ENCODE measurements at places on chromosomes 1 and 21.
A peak's percentile ranks its signal among the peaks of the same experiment; 100 is the strongest.

GRCh38 chr1:219121679-219122078 lies 52.0 kb upstream of the LYPLAL1 start:
- DNase-seq, result no peak

GRCh38 chr1:15001317-15001915 lies 152.1 kb upstream of the TMEM51 start:
- no peak for DNase-seq

GRCh38 chr21:14589855-14590563 lies 43.9 kb upstream of the SAMSN1 start:
- no peak for DNase-seq

DNA sequence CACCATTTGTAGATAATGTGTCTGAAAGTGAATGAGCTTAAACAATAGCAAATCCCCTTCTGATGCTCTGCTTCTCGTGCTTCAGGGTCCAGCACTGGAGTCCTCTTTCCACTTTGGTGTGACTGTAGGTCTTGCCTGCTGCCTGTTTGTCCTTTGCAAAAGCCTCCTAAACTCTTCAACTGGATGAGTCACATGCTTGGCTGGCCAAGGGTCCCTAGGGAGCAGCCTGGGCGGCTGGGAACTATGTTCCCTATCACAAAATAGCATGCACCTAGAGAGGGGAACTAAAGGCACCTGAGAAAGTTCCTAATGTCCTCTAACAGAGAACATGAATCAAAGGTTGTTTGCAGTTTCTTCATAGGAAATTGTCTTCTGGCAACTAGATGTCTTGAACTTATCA lies 607.2 kb upstream of the PLXNA2 start:
- DNase-seq, result no peak

DNA sequence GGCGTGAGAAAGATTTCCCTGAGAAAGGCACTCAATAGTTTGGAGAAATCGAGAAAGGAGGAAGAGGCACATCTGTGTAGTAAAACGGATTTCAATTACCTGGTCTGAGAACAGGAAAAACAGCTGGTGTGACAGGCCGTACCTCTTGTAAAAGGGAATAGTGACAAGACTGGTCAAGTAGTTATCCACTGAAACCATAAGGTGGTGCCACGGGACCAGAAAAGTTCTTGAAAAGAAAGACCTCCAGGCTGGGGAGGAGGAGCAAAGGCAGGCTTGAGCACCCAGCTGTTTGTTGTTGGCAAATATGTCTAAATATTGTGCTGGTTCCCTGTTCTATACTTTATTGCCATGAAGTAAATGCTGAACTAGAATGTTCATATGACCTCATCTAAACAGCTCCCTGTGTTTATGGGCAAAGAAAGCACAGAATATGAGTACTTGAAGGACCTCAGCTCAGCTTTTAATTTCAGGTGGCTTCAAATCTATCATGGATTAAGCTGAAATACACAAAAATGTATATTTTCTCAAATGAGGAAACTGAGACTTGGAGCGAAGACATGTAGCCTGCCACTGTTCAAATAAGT lies 4.0 kb downstream of the HAO2 start:
- DNase-seq, result no peak

DNA sequence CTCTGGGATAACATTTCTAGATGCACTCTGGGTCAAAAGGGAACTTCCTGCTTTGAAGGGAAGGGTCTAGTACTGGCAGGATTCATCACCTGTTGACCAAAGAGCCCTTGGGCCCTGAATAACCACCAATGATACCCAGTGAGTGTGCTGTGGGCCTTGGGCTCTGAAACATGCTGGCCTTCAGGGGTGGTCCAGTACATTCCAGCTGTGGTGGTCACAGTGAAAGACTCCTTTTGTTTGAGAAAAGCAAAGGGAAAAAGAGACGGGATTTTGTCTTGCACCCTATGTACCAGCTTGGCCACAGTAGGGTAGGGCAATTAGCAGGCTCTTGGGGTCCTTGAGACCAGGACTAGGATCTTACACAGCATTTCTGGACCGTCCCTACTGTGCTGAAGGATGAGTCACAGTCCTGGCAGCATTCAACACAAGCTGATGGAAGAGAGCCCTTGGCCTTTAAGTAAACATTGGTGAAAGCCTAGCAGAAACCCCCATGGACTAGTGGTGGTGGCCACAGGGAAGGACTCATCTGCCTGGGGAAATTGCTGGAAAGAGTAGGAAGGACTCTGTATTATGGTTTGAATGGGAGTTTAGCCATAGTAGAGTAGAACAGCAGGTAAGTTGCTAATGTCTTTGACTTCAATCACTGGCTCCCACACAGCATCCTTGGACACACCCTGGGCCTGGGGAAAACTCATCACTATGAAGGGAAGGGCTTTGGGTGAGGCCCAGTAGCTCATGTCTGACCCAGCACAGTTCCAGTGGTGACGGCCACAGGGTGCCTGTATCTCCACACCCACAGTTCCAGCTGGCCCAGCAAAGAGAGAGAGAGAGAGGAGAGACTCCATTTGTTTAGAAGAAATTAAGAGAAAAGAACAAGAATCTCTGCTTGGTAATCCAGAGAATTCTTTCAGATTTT lies 87.5 kb downstream of the COL24A1 start:
- DNase-seq, result no peak

GRCh38 chr1:31043631-31044030 lies 21.9 kb downstream of the PUM1 start:
- no peak for DNase-seq

DNA sequence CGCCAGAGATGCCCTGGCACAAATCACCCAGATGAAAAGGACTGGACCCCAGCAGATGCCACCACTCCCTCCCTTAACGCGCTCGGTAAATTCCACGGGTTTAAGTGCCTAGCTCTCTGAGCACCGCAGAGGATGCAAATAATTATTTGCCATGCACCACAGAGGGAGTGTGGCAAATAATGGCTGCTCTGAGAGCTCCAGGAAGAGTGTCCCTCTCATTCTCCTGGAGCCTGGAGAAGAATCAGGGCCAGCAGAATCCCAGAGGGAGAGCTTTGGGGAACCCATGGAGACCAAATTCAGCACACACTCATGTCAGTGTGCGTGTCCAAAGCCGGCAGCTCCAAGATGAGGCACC lies 667 bp downstream of the HHIPL2 start:
- no peak for DNase-seq

DNA sequence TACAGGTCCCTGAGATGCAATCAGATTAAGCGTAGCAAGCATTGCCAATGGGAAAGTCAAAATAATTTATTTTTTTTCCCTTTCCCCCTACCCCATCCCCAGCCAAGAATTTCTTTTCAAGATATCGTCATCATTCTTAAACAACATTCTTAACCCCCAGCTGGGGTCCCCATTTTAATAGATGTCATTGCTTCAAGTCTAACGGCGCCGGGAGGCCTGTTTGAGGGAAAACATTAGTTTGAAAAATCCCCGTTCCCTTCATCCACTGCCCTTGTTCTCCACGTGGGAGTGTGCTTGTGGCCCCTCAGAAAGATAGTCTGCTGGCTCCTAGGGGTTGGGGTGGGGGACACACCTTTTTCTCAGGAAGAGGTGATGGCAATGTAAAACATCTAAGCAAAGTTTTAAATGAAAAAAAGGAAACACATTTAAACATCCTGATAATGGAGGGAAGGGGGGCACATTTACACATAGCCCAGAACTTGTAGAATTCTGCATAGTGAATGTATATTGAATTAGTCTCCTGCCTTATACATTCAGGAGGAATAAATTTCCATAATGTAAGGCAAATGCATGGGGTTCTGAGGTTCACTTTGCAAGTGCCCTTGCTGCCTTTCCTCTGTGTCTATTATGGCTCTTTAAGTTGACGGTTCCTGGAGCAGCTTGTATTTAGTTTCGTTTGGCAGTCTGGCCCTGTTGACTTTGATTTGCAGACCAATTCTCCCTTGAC lies 6.8 kb downstream of the TRNP1 start:
- DNase-seq, result no peak

- peak; percentile 87 for DNase-seq
Observed at GRCh38 chr1:33099290-33100118, 18.6 kb downstream of the AZIN2 start.

GRCh38 chr1:21913763-21914162 lies 23.3 kb downstream of the HSPG2 start:
- no peak for DNase-seq

DNA sequence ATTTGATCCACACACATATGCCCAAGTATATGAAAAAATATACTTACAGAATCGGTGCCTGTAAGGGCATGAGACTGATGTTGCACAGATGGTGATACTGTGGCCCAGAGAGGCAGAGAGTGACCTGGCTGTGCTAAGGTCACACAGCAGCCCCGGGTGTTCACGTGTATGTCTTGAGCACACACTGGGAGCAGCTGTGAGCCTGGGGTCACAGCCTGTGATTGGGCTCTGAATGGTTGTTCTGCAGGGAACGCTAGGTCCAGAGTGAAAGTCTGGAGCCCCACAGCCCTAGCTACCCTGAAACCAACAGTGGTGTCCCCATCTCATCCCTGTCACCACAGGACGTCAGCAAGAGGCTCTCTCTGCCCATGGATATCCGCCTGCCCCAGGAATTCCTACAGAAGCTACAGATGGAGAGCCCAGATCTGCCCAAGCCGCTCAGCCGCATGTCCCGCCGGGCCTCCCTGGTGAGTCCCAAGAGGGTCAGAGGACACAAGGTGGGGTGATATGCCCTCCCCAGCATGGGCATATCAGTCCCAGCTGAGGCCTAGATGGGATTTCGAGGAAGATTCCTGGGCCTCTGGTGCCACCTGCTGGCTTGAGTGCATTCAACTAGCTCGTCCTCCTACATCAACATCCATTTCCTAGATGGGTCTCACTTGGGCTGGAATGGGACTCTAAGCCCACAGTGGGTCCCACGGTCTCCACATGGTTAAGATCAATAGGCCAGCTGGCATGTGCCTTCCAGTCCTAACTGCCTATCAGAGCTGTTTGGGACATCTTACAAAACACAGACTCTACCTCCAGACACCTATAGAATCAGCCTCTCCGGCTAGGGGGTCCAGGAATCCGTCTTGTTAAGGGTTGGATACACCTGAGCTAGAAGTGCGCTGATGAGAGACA lies 19.7 kb downstream of the CDK18 start:
- peak; percentile 54 for DNase-seq

DNA sequence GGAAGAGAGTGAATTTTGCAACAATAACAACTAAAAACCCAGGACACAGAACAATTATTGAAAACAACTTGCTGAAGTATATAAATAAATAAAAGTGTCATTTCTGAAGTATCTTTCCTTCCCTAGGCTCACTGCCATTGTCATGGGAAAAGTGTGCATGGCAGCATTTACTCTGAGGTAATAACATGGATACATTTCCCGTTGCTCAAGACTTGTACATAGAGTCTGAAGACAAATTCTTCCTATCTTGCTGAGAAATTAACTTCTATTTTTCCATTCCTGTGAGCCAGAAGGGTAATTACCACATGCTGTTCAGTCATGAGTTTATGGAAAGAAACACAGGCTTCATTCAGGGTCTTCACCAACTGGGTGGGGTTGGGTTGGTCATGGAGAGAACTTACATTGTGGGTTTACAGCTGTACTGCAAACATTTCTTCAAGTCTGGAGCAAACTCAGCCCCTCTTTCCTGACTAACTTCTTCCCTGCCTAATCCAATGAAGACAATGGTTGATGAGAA lies 32.2 kb downstream of the ST6GALNAC3 start:
- no peak for DNase-seq

- no peak for DNase-seq
Observed at GRCh38 chr1:10799726-10800125, 3.3 kb upstream of the CASZ1 start.

- no peak for DNase-seq
Observed at GRCh38 chr1:177703888-177704446, 265.9 kb downstream of the SEC16B start.

DNA sequence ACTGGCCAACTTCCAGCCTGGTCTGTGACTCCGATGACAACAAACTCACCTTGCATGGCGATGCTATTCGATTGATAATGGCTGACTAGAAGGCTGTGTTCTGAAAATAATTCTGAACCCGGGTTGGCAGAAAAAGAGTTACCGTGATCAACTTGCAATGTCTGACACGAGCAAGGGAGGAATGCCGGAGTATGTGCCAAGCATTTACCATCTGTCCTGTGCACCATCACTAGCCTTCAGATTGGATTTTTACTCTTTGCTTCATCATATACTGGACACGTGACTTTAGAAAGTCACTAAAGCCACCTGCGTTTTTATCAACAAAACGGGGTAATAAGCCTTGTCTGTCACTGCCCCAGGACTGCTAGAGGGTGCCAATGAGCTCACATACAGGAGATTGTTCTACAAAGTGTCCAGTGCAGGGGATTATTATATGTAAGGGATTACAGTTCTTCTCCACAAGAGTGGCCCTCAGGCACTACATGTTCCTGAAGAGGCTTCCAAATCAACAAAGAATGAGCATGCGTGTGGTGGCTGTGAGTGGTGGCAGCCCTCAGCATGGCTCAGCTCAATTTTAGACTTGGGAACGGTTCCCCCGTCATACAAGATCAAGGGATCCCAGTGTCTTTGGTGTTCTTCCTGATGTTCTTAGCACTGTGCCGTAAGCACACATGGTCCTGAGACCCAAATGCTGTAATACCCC lies 35.8 kb downstream of the SSBP3 start:
- DNase-seq, result no peak

DNA sequence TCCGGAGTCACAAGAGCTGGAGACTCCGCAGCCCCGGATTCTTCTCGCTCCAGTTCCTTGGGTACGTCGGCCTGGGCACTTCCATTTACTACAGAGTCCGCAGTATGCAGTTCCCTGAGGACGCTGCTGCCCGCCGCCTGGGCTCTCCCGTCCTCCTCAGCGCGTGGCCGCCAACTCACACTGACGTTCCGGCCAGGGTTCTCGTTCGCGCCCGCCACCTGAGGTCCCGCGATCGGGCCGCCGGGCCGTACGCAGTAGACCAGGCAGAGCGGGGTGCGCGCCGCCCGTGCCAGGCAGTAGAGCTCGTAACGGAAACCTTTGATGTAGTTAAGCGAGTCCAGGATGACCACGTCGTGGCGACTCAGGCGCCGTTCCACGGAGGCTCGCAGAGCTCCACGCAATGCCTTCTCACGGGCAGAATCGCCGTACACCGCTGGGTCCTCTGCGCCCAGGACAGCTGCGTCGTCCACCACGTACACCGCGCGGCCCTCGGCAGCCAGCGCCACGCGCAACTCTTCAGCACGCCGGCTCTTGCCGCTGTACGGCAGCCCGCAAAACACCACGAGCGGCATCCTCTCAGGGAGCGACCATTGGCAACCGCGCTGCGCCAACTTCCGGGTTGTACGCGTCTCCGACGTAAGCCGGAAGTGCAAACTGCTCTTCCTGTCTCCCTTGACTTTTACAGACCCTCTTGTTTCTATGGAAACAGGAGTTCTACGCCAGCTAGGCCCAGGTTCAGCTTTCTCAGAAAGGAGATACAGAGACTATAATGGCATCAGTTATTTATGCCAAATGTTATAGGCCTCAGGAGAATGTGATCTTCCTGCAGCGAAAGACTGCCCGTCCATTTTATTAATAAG lies at the start of gene KTI12:
Gene KTI12, minus strand, starts transcription at position 621 of the 860 bp plus-strand sequence. Its CDS starts 49 bp downstream, at position 572.
- DNase-seq, result peak; percentile 89

- DNase-seq, result peak; percentile 74
Observed at GRCh38 chr1:2258996-2259395, 30.9 kb downstream of the SKI start.

- no peak for DNase-seq
Observed at GRCh38 chr1:221801251-221801661, 59.4 kb upstream of the DUSP10 start.

Data from central memory CD4-positive, alpha-beta T cell (primary cell).